Mucosa of descending colon (tissue), 3 donors: ENCODE measurements at places on chromosomes 1 and 21. TPM values are rescaled to one million over a fixed set of nuclear protein-coding genes. Genes with fewer than 3 reads are reported as not detected.
A peak's percentile ranks its signal among the peaks of the same experiment; 100 is the strongest.

- no peak for DNase-seq
Observed at GRCh38 chr21:45074818-45075595, 627 bp downstream of the ADARB1 start.

GRCh38 chr1:33607444-33608005 lies 135.1 kb downstream of the ZSCAN20 start:
- DNase-seq: no peak

GRCh38 chr1:44929531-44929930 lies 56.9 kb downstream of the EIF2B3 start:
- DNase-seq: no peak

GRCh38 chr1:167456524-167456923 lies 61.8 kb downstream of the CD247 start:
- DNase-seq: no peak

DNA sequence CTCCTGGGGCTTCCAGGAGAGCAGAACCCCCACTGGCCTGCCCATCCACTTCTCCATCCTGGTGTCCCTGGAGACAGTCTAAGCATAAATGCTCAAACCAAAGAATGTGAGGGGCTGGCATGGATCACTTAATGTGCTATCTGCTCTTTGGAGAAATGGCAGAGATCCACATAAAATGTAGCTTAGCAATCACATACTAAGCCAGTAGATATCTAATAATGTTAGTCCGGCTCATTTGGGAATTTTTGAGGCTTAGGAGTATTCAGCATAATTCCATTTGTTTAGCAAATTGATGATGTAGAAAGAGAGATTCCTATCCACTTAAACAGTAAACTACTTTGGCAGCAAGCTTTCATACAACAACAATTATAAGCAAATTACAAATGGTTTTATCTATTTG lies 90.7 kb downstream of the TENT5C start:
- DNase-seq: no peak

GRCh38 chr1:1091344-1092148 lies 17.4 kb upstream of the RNF223 start:
- peak; percentile 39 for DNase-seq

DNA sequence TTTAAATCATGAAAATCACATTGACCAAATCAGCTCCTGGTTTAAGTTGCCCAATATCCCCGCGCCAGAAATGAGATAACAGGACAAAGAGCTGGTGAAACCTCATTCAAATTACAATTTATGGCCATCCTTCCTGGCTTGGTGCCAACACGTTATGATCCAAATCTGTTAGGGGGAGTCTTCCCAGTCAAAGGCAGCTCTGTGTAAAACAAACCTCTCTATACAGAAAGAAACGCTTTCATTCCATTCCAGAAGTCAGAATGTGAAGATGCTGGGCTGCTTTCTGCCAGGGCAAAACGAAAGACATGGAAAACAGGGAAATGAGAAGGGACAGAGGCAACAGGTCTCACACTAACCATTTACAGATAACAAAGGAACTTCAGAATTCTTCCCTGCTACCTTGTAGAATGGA lies 53.5 kb upstream of the TIAM1 start:
- DNase-seq: no peak

- no peak for DNase-seq
Observed at GRCh38 chr1:184176058-184176457, 124.5 kb downstream of the TSEN15 start.

- no peak for DNase-seq
Observed at GRCh38 chr1:109642626-109643025, 13.3 kb upstream of the GSTM4 start.

DNA sequence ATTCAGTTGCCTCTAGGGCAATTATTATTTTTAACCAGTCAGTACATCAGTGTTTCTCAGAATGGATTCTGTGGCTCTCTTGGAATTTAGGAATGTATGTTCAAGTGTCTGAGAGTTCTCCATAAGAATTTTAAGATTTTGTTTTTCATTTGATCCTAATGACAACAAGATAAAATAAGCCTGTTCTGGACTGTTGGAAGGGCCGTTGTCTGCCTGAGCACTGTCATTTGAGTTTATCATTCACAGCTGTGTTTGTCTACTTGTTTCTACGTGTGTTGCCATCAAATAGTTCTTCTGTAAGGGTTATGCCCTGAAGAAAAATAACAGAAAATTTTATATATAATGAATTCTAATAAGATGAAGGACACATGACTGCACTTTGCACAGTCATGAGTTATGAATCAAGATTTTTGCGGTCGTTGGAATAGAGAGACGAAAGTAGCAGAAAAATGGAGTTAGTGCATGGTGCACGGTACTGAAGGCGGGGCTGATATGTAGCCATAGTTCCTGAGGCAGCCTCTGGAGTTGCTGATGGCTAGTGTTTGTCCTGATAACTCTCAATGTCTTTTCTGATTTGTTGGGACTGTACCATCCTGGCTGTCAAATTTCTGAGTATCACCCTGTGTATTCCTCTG lies 92.5 kb downstream of the NOS1AP start:
- no peak for DNase-seq

GRCh38 chr1:7478142-7478790 lies 292.8 kb upstream of the VAMP3 start:
- no peak for DNase-seq

DNA sequence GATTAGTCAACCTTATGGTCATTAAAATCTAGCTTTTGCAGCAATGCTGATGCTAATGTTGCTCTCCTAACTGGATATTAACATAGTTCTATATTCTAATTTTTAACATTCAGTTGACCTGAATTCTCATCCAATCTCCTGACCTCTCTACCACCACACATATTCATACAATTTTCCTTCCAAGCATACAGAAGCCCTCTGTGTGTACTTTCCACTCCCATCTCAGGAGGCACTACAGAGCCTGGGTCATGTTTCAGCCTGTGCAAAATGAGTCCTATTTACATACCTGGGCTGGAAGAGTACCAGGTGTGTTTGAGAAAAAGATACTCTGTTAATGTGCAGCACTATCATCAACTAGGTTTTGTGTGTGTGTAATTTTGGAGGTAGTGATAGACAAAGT lies 486.3 kb downstream of the NEGR1 start:
- DNase-seq: no peak

DNA sequence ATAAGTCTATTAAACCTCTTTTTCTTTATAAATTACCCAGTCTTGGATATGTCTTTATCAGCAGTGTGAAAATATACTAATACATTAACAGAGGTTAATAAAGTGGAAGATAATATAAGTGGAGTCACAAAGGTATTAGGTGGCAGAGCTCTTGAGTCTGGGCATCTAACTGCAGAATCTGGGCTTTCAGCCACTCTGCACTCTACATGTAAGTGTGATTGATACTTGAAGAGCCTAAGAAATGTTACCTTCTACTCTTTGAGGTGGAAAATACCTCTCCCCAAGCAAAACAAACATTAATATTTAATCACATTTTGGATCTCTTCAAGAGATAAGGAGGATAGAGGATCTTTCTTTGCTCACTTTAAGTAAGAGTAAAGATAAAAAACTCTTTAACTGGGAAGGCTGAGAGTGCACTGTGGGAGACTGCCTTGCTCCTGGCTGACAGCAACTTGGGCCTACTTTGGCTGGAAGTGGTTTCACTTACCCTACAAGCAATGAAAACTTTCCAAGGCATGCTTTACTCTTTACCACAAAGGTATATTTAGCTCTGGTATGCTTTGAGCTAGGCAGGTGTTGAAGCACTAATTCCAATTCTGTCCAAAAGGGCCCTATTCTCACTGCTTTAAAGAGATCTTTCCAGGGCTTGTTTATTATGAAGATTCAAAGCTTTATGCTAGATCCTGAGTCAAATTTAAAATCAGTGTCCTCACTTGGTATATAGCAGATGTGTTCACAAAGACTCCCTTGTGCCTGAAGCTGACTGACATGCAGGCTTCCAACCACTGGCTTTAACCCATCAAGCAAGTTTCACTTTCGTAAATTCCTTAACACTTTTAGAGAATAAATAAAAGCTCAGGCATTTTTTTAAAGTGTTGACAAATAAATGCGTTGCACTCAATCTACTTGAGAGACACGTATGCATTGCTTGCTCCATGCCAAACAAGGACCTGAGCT lies 245.3 kb upstream of the ZP4 start:
- no peak for DNase-seq

DNA sequence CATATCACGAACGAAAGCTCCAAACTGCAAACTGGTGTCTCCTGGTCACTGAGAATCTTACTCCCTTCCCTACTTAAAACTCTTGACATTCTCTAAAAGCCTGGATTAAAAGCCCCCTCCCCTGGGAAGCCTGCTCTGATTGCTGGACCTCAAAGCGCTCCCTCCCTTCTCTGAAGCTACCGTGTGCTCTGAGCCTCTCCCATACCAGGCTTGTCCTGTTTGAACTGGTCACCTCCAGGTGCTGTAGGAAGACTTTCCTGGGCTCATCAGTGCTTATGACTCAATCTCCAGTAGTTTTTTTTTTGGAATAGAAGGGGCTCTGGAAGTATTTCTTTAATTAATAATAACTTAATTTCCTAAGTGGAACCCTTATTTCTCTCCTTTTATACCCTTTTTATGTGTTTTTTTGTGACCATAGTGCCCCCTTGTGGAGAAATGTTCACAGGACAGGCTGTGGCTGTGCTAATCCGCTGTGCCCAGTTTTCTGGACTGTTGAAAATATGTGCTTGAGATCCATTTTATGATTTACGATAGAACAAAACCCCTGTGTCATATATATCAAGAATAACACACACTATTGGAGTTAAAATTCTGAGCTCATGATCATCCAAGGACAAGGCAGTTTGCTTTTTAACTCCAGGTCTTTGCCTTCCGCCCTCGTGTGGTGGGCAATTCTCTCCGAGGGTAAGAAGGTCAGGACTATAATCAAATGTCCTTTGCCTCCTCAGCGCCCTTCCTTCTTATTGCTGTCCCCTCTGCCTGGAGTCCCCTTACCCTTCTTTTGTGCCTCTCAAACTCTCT lies 16.9 kb downstream of the MTARC1 start:
- DNase-seq: no peak

DNA sequence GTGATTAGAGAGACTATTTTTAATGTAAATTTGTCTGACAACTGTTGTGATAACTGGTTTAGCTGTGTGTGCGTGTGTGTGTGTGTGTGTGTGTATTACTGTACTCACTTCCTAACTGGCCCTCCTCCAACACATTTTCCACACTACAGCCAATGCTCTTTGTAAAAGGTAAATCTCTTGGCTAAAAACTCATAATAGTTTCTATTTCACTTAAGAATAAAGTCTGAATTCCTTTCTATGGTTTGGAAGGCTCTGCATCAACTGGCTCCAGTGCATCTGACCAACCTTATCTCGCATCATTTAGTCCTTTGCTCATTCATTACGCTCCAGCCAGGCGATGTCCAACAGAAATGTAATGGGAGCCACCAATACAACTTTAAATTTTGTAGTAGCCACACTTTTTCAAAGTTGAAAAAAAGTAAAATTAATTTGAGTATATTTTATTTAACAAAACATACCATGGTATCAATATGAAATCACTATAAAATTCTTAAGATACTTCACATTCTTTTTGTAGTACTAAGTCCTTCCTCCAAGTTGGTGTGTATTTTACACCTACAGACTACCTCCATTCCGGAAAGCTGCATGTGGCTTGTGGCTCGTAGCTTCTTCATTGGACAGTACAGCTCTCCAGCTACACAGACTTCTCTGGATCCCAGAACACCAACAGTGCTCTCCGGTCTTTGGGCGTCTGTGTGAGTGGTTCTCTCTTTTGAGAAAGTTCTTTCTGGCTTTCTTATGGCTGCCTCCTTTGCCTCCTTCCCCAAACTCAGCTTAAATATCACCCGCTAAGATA lies 68.9 kb downstream of the NRIP1 start:
- DNase-seq: no peak

- DNase-seq: no peak
Observed at GRCh38 chr1:156193208-156193487, 756 bp upstream of the SLC25A44 start.

The MSH4 gene
- 0.35 TPM for total RNA-seq

The GRHL3 gene
- total RNA-seq: not detected

The LY9 gene
- total RNA-seq: 2.5 TPM

The OXCT2 gene
- total RNA-seq: 3.3 TPM

The OLFM3 gene
- total RNA-seq: 2.6 TPM

The HSF2BP gene
- total RNA-seq: 0.47 TPM

The OR2T29 gene
- total RNA-seq: not detected

The MATN1 gene
- not detected for total RNA-seq
